ENCODE measurements at places on chromosomes 2 and 18.

DNA sequence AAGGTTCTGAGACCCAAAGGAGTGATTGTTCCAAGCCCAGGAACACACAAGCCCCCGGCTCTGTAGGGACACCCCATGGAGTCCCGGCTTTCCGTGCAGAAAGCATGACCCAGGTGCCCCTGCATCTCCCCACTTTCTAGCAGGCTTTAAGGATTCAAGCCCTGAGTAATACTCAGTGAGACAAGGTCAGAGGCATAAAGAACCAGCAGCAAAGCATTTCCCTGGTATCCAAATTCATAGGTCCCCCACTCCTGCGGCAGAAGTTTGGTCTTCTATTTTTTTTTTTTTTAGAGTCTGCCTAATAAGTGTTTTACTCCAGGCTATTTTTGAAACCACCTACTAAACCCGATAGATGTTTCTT is 16.3 kb downstream of the TSHZ1 start:
- DNase-seq: peak; percentile 35

GRCh38 chr2:236380051-236380612 is 115.9 kb upstream of the ASB18 start:
- no peak for DNase-seq

DNA sequence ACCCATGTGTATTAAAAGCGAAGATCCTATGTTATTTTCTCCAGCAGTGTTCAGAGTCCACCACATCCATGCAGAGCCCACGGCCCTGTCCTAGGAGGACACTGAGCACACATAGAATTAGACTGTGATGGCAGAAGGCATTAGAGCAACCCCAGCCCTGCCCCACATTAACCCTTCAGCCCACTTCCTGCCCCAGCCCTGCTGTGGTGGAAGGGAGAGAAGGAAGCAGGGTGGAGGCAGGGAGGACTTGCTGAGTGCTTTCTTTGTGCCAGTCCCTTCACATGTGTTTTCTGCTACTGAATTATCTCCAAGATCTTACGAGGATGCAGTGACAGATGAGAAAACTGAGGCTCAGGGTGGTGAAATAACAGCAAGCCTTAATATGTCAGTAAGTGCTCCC is 339.0 kb downstream of the SMAD2 start:
- no peak for DNase-seq

- DNase-seq: no peak
Observed at GRCh38 chr2:157928372-157928771, 52.2 kb upstream of the ACVR1 start.

GRCh38 chr18:25921677-25922421 is 168.6 kb downstream of the SS18 start:
- DNase-seq: no peak

DNA sequence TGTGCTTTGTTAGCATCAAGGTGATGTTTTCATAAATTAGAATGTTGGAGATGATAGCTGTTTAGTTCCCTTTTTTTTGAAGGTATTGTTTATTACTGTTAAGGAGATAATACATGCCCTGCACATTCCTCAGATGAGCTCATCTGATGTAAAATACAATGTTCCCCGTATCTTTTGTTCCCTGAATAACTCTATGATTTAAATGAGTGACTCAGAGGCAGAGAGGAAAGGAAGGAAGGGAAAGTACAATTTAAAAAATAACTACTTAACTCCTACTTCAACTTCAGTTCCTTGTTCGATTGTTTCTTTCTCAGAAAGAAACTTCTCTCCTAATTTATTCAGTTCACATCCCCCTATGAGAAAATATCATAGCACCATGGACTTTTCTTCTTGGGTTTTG is 208.7 kb downstream of the KCNE4 start:
- peak; percentile 44 for DNase-seq

Data from astrocyte of the spinal cord (primary cell).